ENCODE measurements at places on chromosomes 3 and 15. TPM values are rescaled to one million over a fixed set of nuclear protein-coding genes. Genes with fewer than 3 reads are reported as not detected.

HYKK gene
- total RNA-seq, result 2.9 TPM

NPAP1 gene
- total RNA-seq, result not detected

KLHL40 gene
- total RNA-seq, result not detected

DNA sequence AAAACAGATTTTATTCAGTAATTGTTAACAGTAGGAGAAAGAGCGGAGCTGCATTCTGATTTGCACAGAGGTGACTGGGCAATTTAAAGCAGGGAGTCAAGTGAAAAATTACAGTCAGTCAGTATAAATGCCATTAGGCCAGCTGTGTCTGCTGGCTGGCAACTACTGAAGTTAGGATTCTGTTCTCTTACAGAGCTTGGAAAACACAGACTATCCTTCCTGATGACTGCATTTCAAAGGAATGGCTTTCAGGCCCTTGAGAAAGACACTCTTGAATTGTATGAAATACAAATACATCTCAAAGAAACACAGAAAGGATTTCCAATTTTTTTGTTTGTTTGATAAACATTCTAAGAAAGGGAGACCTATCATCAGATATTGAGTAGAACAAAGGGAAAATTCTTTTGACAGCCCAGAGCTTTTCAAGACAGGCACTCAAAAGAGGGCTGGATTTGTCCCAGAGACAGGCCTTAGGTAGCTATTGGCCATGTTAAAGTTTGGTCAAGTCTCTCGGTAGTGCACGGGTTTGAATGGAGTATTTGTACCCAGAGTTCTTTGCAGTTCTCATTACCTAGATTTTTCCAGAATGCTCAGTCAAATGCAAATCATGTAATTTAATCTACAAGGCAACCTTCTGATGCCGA is 551.2 kb upstream of the CCDC54 start:
- peaks cover 10% of the 10 kb centered on the region for H3K4me1 ChIP-seq
- no peak overlapping the region for H3K4me3 ChIP-seq
- no peaks in the 10 kb centered on the region for H3K36me3 ChIP-seq
- H3K27ac ChIP-seq, result no peak overlapping the region

DNA sequence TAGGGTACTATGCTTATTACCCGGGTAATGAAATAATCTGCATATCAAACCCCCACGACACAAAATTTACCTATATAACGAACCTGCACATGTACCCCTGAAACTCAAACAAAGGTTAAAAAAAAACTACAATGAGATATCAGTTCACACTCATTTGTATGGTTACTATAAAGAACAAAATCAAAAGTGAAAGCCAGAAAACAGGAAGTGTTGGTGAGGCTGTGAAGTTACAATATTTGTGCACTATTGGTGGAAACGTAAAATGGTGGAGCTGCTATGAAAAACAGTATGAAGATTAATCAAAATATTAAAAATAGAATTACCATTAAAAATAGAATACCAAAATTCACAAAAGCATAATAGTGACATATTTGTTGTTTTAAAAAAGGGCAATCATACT is 128.9 kb downstream of the ZIC1 start:
- H3K4me3 ChIP-seq, result no peak overlapping the region
- H3K27ac ChIP-seq, result no peak overlapping the region
- H3K27me3 ChIP-seq, result no peaks in the 10 kb centered on the region
- no peaks in the 10 kb centered on the region for H3K36me3 ChIP-seq

- no peaks in the 10 kb centered on the region for H3K36me3 ChIP-seq
- peaks cover 63% of the 10 kb centered on the region for H3K27me3 ChIP-seq
- no peaks in the 10 kb centered on the region for H3K4me1 ChIP-seq
- no peak for DNase-seq
- no peak overlapping the region for H3K4me3 ChIP-seq
Measured at GRCh38 chr3:119759962-119760361, 21.9 kb upstream of the NR1I2 start.

DNA sequence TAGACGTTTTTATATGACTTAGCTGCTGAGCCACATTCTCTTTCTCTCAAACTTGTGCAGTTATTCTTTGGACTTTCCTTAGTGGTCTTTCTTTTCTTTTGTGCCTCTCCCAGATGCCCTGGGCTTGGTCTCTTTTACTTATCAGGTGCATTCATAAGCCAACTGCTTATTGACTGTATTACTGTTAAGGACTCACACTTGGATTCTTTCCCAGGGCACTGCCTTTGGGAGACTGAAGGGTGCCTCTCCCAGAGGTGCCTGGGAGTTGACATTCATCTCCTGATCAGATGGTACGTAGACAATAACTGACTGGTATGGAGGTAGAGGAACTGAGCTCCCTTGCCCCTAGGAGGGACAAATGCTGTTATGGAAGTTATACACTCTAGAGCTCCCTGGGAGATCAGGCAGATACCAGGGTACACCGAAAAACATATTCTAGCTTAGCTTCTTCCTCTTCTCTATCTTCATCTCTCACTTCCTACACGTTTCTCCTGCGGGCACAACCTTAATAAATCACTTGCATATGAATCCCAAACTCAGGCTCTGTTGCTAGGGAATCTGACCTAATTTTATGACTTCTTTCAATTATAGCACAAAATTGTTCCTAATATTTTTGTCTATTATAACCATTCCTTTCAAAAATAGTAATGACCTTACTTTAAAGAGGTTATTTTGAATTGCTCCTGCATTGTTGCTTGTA is 24.7 kb downstream of the PARP15 start:
- H3K4me3 ChIP-seq, result no peak overlapping the region
- H3K27ac ChIP-seq, result no peak overlapping the region
- no peak for DNase-seq
- 0 out of 2 replicates have a peak, but pooled peaks cover 4% of the 10 kb centered on the region for H3K4me1 ChIP-seq
- no peaks in the 10 kb centered on the region for H3K36me3 ChIP-seq

DNA sequence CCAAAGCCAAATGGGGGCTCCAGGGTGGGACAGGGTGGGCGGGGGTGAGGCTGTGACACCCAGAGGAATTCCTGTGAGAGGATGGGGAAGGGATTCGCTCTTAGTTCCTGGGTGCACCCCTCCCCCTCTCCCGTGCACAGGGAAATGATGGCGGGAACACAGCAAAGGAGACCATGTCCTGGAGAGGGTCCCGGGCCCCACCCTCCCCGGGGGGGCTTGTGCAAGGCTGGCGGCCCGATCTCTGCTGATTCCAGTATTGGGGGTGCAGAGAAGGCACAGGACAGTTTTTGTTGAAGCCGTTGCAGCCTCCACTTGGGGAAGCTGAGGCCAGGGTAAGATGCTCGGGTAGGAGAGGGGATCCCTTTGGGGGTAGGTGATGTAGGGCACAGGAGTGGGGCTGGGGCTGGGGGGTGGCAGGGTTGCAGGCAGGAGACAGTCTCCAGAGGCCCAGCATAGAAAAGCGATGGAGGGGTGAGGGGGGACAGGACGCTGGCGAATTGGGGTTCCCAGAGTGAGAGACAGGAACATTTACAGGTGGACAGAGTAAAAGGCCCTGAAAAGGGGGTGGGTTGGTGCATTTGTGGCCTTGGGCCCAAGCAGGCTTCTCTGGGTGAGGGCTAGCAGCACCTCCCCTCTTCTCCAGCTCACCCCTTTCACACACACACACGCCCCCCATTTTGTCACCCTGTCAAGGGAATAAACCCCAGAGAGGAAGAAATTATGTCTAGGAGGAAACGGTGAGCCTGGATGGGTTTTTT is 38.5 kb downstream of the HMCES start:
- DNase-seq, result no peak
- H3K27ac ChIP-seq, result no peak overlapping the region
- H3K4me3 ChIP-seq, result peak overlapping the region; percentile 86
- no peaks in the 10 kb centered on the region for H3K4me1 ChIP-seq

GRCh38 chr3:196968233-196969133 is at the start of gene PIGZ:
TSS of gene PIGZ (minus strand) at chr3:196968833. CDS start at chr3:196952031, 16,802 bp downstream.
- H3K27ac ChIP-seq, result no peak within 1 kb of the TSS
- peak; percentile 54 for DNase-seq
- H3K4me3 ChIP-seq, result peak within 1 kb of the TSS; percentile 93
- peaks cover 6% of the 10 kb centered on the region for H3K4me1 ChIP-seq
- H3K27me3 ChIP-seq, result no peaks in the 10 kb centered on the region
- no peaks in the 10 kb centered on the region for H3K36me3 ChIP-seq

Measured in PC-3 (cell line).